T-helper 17 cell (primary cell): ENCODE measurements at places on chromosomes 16 and 17. TPM values are rescaled to one million over a fixed set of nuclear protein-coding genes. Genes with fewer than 3 reads are reported as not detected.
A peak's percentile ranks its signal among the peaks of the same experiment; 100 is the strongest.

GRCh38 chr16:31331141-31331764 is 23.7 kb upstream of the ITGAX start:
- peak overlapping the region; percentile 24 for H3K27ac ChIP-seq
- H3K4me3 ChIP-seq = peak overlapping the region; percentile 79
- no peak for DNase-seq
- H3K36me3 ChIP-seq = peaks cover 13% of the 10 kb centered on the region

DNA sequence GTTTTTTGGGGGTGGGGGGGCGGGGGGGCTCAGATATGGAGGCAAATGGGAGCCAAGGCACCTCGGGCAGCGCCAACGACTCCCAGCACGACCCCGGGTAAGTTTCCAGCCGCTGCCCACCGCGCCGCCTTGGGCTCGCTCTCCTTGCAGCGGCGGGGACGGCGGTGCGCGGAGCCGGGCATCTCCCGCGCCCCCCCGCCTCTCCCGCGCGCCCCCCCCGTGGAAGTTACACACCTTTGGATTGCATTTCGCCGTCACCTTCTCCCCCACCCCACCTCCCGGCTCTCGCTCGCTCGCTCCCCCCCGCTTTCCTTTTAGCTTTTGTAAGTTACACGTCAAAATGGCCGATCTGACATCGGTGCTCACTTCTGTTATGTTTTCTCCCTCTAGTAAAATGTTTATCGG is 387 bp downstream of the MSI2 start:
- H3K27ac ChIP-seq = peak overlapping the region; percentile 97
- peak; percentile 41 for DNase-seq
- peaks cover 2% of the 10 kb centered on the region for H3K36me3 ChIP-seq
- peak overlapping the region; percentile 95 for H3K4me3 ChIP-seq
- no peaks in the 10 kb centered on the region for H3K27me3 ChIP-seq

VPS25 gene
- 20.5 TPM for total RNA-seq

OR4D1 gene
- 1.2 TPM for total RNA-seq

SDR42E1 gene
- 4.9 TPM for total RNA-seq
